ENCODE measurements at places on chromosomes 5 and 9.

DNA sequence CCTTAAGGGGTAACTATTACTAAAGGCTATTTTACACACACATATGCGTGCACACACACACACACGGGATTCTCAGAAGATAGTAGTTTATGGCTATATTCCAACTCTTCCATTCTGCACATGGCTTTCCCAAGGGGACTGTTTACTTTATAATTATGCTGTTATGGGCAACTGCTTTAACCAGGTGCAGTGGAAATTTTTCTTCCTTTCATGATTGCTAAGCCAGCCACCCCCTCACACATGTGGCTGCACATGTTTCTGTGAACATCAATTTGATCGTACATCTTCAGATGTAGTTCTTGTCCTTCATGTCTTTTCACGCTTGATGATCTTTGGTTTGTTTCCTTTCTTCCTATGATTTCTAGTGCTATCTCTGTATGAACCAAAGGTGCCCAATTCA lies 37.0 kb downstream of the MRPS30 start:
- DNase-seq = no peak

- DNase-seq = no peak
Measured at GRCh38 chr9:4541856-4542255, 51.6 kb downstream of the SLC1A1 start.

GRCh38 chr9:28892538-28892937 lies 1319.3 kb upstream of the C9orf72 start:
- DNase-seq = no peak

DNA sequence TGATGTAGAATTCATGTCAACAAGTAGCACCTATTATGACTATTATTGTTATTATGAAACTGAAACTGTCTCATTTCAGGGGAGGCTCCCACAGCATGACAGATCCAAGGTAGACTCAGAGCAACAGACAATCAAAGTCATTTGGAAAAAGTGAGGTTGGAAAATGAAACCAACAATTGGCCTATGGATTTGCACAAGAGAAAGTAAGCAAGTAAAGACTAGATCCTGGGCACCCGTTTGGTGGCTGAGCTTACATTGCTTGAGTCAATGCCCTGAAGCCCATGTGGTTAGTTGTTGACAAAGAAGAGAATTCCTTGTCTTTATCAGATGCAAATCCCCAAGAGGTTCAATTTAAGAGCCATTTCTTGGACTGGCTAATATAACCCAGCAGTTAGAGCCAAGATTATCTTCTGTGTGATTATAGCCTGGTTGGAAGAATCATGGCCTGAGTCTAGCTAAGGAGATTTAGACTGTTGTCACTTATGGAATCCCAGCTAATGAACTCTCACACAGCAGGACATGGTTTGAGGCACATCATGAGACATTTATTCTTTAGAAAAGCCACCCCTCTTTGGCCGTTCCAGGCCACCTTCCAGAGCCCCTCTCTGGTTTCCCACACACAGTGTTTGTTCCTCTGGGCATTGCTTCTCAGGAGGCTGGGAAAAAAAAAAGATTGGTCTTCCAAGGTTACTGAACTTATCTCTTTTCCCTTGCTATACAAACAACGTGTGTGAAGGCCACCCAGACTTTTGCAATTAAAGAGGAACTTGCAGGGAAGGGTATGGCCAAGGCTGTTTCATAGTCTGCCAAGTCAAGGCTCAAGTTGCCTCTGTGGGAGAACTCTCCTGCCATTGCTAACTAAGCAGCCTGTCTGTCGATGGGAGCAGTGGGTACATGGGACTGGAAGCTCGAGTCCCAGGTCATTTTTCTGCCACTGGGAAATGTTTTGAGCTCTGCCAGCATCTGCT lies 399.5 kb downstream of the ENC1 start:
- no peak for DNase-seq

- no peak for DNase-seq
Measured at GRCh38 chr5:135642488-135642870, 63.7 kb upstream of the CXCL14 start.

GRCh38 chr5:171893290-171893886 lies 107.8 kb downstream of the SMIM23 start:
- no peak for DNase-seq

DNA sequence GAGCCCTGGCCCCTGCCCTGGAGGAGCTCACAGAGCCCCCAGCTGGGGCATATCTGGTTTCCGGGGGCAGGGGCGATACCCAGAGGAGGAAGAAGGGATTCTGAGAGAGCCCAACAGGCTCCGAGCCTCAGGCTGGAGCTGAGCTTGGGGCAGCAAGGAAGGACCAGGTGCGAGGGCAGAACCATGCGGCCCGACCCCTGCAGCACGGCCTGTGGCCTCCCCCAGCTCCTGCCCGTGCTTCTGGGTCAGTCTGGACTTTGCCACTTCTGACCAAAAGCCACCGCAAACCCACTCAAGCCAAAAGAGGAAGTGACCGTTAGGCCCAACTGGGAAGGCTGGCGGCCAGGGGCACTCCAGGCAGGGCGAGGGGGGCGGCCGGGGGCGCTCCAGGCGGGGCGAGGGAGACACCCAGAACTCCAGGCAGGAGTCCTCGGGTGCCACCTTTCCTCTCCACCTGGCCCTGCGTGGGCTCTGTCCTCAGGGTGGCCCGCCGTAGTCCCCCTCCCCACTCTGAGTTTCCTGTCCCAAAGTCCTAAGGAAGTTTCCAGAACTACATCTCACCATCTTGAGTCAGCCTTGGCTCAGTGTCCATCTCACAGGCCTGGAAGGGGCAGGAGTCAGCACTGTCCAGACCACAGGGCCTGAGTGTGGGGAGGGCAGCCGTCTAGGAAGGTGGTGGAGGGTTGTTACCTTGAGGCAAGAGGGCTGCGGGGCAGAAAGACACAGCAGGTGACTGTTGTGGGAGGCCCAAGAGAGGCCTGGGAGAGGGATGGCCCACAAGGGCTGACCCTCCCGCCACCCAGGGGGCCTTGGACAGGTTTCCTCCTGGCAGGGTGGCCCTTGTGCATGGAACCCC lies 946 bp upstream of the LTC4S start:
- peak; percentile 66 for DNase-seq
